ENCODE measurements at places on chromosomes 12 and 14.

- DNase-seq: no peak
Measured at GRCh38 chr12:14775636-14775980, 27.7 kb downstream of the WBP11 start.

GRCh38 chr14:101216366-101217079 lies 313.0 kb upstream of the RTL1 start:
- no peak for DNase-seq

- DNase-seq: no peak
Measured at GRCh38 chr12:52650520-52651081, 1.4 kb downstream of the KRT2 start.

GRCh38 chr12:34526946-34527345 lies 504.6 kb downstream of the ALG10 start:
- DNase-seq: no peak
